ENCODE measurements at places on chromosomes 6 and 20.
A peak's percentile ranks its signal among the peaks of the same experiment; 100 is the strongest.

- DNase-seq, result no peak
Observed at GRCh38 chr6:37036146-37036545, 30.7 kb downstream of the FGD2 start.

DNA sequence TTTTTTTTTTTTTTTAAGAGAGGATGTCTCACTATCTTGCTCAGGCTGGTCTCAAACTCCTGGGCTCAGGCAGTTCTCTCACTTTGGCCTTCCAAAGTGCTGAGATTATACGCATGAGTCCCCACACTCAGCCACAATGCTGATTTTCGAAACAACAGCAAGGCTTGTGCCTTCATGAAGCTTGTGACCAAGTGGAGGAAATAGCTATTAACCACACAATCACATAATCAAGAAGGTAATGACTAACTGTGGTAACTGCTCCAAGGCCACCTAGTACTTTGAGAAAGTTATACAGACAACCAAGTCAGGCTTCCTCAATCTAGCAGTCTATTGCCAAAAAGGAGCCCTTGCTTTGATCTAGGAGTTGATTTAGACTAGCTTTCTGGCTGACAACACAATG lies 46.3 kb downstream of the SOD2 start:
- DNase-seq, result no peak

DNA sequence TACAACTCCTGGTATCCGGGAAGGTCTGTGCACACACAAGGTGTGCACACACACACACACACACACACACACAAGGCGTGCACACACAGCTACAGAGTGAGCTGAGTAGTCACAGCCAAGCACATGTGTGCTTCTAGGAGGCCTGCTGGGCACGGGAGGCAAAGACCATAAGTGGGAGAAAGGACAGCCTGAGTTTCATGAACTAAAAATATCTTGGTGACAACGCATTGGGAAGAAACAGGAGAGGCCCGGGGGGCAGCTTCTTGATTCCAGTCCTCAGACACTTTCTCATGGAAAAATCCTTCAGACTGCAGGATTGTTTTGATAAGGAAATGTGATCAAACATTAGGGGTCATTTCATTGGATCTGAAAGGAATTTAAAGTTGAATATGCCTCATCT lies 2.6 kb downstream of the TRAF3IP2 start:
- no peak for DNase-seq

DNA sequence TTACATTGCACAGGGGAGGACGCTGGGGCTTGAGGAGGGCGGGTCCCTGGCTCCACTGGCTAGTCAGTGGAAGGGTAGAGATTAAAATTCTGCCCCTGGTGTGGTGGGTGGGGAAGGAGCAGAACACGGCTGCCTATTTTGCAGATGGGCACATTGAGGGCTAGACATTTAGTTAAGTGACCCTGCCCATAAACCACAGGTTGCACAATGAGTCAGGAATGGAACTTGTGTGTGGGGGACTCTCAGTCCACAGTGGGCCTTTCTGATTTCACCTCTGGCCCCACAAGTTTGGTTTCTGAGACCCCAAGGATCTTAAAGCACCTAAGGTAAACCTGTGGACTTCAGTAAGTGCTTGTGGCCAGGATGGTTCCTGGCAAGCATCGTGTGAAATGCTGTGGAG lies 22.0 kb upstream of the CCDC167 start:
- no peak for DNase-seq

- DNase-seq, result no peak
Observed at GRCh38 chr6:10166031-10166430, 248.8 kb downstream of the TFAP2A start.

- peak; percentile 81 for DNase-seq
Observed at GRCh38 chr6:106098383-106099234, 12.5 kb downstream of the PRDM1 start.

DNA sequence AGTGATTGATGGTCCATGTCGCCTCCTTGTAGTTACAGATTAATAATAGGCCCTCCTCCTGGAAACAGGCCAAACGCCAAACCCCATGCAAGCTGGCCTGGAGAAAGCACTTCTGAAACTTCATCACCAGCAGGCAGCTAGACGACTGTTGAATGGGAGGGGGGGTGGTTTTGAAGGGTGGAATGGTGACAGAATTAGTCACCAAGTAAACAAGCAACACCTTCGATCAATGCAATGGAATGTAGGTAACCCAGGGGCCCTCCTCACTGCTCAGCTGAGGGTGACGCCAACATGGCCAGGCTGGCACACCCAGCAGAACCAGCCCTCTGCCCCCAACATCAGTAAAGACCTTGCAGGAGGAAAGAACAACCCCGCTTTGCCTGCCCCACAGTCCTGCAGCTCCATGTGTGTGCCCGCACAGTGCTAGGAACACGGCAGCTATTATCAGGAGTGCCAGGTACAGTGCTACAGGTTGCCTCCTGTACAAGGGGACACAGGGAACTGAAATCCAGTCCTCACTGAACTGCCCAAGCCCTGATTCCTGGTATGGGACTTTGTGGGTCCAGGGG lies 2.7 kb downstream of the BCAS1 start:
- DNase-seq, result no peak

DNA sequence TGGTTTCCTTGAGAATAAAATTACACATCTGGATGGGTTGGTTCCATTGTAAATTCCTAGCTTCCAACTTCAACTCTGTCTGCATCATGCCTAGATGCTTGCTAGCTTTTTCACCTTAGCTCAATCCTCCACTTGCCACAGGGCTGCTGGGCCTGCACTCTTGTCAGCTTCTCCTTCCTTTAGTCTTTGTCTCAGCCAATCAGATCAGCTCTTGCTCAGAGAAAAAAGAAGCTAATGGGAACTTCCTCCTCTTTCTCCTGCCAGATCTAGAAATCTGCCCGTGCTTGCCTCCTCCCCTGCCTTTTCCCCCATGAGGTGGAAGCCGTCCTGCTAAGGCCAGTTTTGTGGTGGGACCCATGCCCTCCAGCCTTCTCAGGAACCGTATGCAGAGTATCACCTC lies 18.5 kb downstream of the RAE1 start:
- no peak for DNase-seq

DNA sequence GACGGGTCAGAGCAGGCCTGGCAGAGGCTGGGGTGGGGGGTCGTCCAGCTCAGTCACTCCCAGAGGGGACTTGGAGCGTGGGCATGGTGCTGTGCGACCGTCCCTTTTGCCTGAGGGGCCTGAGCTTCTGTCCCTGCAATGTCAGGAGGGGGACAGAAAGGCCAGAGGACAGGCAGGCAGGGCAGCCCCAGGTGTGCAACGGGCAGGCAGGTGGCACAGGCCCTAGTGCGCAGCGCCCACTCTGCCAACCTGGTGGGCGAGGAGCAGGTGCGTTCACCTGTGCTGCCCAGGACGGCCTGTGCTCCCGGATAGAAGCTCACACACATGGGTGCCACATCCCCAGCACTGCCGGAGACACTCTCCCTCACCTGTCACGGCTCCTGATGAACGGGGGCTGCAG lies 78.7 kb upstream of the SLCO4A1 start:
- DNase-seq, result no peak

GRCh38 chr6:106066989-106067388 lies 19.1 kb upstream of the PRDM1 start:
- no peak for DNase-seq

DNA sequence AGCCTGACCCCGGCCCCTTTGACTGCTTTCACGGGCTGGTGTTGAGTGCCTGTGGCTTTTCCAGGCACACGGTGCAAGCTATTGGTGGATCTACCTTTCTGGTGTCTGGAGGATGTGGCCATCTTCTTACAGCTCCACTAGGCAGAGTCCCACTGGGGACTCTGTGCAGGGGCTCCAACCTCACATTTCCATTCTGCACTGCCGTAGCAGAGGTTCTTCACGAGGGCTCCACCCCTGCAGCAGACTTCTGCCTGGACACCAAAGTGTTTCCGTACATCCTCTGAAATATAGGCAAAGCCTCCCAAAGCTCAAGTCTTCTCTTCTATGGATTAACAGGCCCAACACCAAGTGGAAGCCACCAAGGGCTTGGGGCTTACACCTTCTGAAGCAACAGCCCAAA lies 691.5 kb upstream of the POU3F2 start:
- DNase-seq, result no peak
